ENCODE measurements at places on chromosomes 3 and 15. TPM values are rescaled to one million over a fixed set of nuclear protein-coding genes. Genes with fewer than 3 reads are reported as not detected.

C2CD4B gene
- total RNA-seq = 0.25 TPM

DNAJC19 gene
- 31.0 TPM for total RNA-seq

GLCE gene
- 17.2 TPM for total RNA-seq

PFN2 gene
- 286 TPM for total RNA-seq

MME gene
- total RNA-seq = 267 TPM

ASB7 gene
- 21.1 TPM for total RNA-seq

LRTM1 gene
- total RNA-seq = not detected

EPHA3 gene
- total RNA-seq = 1.9 TPM

TLR9 gene
- total RNA-seq = under 0.01 TPM

COL7A1 gene
- total RNA-seq = 46.3 TPM

GRM2 gene
- under 0.01 TPM for total RNA-seq

APPL1 gene
- 42.6 TPM for total RNA-seq

DNAH1 gene
- total RNA-seq = 4.1 TPM

NUP210 gene
- total RNA-seq = 1.9 TPM

PGBD4 gene
- total RNA-seq = 2.6 TPM

LRRC31 gene
- not detected for total RNA-seq

ZDHHC23 gene
- 1.1 TPM for total RNA-seq

RETNLB gene
- total RNA-seq = not detected

SEMA3F gene
- 0.55 TPM for total RNA-seq

IRAK2 gene
- total RNA-seq = 4.9 TPM

CLDN1 gene
- 0.55 TPM for total RNA-seq

SLC15A2 gene
- total RNA-seq = 0.11 TPM

POLQ gene
- total RNA-seq = 6.5 TPM

ADCY5 gene
- 0.22 TPM for total RNA-seq

C3orf85 gene
- not detected for total RNA-seq

GRAMD2A gene
- 0.33 TPM for total RNA-seq

AADACL2 gene
- not detected for total RNA-seq

LMCD1 gene
- total RNA-seq = 35.6 TPM

EPHB3 gene
- total RNA-seq = 8.5 TPM

UROC1 gene
- total RNA-seq = not detected

TTBK2 gene
- total RNA-seq = 13.5 TPM

MASP1 gene
- total RNA-seq = 56.8 TPM

SLC2A2 gene
- not detected for total RNA-seq

KLHL18 gene
- total RNA-seq = 25.3 TPM

ESYT3 gene
- total RNA-seq = 6.5 TPM

ATP13A5 gene
- not detected for total RNA-seq

ABHD14A gene
- 3.0 TPM for total RNA-seq

FBXO40 gene
- total RNA-seq = under 0.01 TPM

All from uterine smooth muscle cell (primary cell).